ENCODE measurements at places on chromosomes 3 and 15. TPM values are rescaled to one million over a fixed set of nuclear protein-coding genes. Genes with fewer than 3 reads are reported as not detected.

GABRR3 gene
- total RNA-seq: not detected

CASR gene
- not detected for total RNA-seq

DIPK2A gene
- 23.5 TPM for total RNA-seq

LINS1 gene
- 20.5 TPM for total RNA-seq

NECTIN3 gene
- total RNA-seq: 51.1 TPM

GPR62 gene
- 0.11 TPM for total RNA-seq

GHSR gene
- total RNA-seq: not detected

MUSTN1 gene
- not detected for total RNA-seq

EPM2AIP1 gene
- total RNA-seq: 26.5 TPM

DLEC1 gene
- 0.54 TPM for total RNA-seq

IL5RA gene
- total RNA-seq: not detected

C2CD4A gene
- total RNA-seq: 0.26 TPM

NKTR gene
- 116 TPM for total RNA-seq

COX17 gene
- total RNA-seq: 9.0 TPM

SLC22A13 gene
- total RNA-seq: 0.86 TPM

SEMA3F gene
- total RNA-seq: 14.2 TPM

LTK gene
- 0.13 TPM for total RNA-seq

TRH gene
- 0.13 TPM for total RNA-seq

KY gene
- 4.8 TPM for total RNA-seq

CLN6 gene
- 13.0 TPM for total RNA-seq

ZBBX gene
- total RNA-seq: 0.11 TPM

SEMA3B gene
- total RNA-seq: 16.5 TPM

ZNF770 gene
- 47.7 TPM for total RNA-seq

MNS1 gene
- 2.7 TPM for total RNA-seq

STAC gene
- total RNA-seq: 0.13 TPM

POLQ gene
- total RNA-seq: 2.5 TPM

ANKUB1 gene
- not detected for total RNA-seq

MRAS gene
- total RNA-seq: 48.0 TPM

ERICH6 gene
- total RNA-seq: not detected

BOC gene
- total RNA-seq: 31.9 TPM

JMJD7 gene
- 2.7 TPM for total RNA-seq

LRRC57 gene
- 18.7 TPM for total RNA-seq

MKRN3 gene
- not detected for total RNA-seq

ACKR2 gene
- total RNA-seq: 0.32 TPM

TMEM40 gene
- not detected for total RNA-seq

SPSB4 gene
- total RNA-seq: 1.4 TPM
